H7 (cell line): ENCODE measurements at places on chromosomes 6 and 20. TPM values are rescaled to one million over a fixed set of nuclear protein-coding genes. Genes with fewer than 3 reads are reported as not detected.
A peak's percentile ranks its signal among the peaks of the same experiment; 100 is the strongest.

GRCh38 chr6:16756660-16757255 lies 4.5 kb downstream of the ATXN1 start:
- no peak for DNase-seq

GRCh38 chr6:20915626-20916025 lies 381.4 kb downstream of the CDKAL1 start:
- no peak for DNase-seq

- peak; percentile 68 for DNase-seq
Observed at GRCh38 chr20:34980543-34981233, 25.0 kb downstream of the MYH7B start.

DNA sequence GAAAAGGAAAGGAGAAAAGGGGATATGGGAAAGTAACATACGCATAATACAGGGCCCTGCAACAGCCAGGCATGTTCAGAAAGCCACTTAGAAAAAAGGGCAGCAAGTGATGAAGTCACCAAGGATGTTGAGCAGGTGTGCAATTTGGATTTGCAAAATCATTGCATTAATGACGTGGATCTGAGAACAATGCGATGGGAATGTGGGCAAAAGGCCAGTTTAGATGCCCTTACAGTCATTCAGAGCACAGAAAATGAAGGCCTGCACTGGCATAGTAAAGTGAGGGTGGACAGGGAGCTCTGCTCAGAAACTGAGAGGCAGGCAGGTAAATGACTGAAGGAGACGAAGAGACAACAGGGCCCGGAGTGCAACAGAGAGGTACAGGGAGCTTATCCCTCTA lies 123.7 kb upstream of the NHSL1 start:
- no peak for DNase-seq

DNA sequence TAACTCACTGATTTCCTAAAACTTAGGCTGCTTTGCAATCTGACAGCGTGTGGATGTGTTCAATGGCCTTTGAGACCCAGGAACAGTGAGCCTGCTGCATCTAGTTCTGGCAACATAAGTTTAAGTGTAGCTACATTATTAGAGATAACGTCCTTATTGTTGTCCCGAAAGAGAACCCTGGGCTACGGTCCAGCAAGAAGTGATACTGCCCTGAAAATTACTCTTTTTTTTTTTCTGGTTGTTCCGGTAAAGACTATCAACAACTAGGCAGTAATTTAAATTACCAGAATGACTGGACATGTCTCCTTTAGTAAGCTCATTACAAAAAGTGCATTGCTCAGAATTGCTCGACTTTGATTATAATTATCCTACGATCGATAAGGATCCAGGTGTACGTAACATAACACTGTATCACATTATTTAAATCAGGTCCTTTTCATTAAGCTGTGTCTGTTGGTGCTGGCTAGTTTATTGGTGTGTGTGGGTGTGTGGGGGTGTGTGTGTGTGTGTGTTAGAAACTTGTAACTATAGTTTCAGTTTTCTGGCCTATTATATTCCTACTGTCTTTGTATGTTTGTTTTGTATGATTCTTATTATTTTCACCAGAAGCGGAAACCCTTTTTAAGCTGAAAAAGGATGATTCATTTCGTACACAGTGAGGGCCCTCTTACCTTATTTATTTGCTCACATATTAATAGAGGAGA lies 3.0 kb downstream of the TSHZ2 start:
- DNase-seq = no peak

GRCh38 chr6:139338795-139339194 lies 35.7 kb downstream of the CITED2 start:
- no peak for DNase-seq

- DNase-seq = peak; percentile 61
Observed at GRCh38 chr6:6820641-6821238, 232.2 kb downstream of the LY86 start.

DNA sequence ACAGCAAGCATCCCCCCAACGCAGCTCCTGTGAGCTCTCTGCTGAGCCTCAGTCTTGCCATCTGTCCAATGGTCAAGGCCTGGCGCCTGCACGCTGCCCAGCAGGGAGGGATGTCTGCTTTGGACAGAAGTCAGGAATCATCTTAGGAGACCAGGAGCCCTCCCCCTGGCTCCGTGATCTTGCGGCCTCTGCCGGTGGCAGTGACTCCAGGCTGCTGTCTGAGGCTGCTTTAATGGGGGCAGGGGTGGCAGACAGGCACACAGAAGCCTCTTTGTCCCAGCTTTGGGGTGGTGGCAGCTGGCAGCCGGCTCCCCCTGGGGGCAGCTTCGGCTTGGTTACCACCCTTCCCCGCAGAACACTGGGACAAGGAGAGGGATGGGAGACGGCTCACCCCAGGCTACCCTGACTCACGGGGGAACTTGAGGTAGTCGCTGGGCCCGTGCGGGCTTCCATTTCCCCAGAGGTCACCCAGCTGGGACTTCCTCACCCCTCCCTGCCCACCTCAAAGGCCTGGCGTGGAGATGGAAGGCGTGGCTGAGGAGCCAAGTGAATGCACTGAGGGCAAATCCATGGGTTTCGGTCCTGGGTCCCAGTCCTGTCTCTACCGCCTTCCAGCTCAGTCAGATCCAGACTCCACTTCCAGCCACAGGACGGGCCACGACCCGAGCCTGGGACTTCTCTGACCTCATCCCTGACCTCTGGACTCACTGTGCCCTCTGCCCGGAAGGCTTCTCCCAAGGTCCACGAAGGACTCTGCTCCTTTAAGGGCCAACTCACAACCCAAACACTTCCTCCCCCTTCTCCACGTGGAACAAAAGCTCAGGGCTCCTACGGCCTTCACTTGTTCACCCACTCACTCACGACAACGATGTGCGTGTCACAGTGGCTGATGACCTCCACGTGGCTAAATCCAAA lies 14.8 kb downstream of the PEDS1 start:
- peak; percentile 75 for DNase-seq

- no peak for DNase-seq
Observed at GRCh38 chr6:111588366-111588765, 17.3 kb downstream of the TRAF3IP2 start.

DNA sequence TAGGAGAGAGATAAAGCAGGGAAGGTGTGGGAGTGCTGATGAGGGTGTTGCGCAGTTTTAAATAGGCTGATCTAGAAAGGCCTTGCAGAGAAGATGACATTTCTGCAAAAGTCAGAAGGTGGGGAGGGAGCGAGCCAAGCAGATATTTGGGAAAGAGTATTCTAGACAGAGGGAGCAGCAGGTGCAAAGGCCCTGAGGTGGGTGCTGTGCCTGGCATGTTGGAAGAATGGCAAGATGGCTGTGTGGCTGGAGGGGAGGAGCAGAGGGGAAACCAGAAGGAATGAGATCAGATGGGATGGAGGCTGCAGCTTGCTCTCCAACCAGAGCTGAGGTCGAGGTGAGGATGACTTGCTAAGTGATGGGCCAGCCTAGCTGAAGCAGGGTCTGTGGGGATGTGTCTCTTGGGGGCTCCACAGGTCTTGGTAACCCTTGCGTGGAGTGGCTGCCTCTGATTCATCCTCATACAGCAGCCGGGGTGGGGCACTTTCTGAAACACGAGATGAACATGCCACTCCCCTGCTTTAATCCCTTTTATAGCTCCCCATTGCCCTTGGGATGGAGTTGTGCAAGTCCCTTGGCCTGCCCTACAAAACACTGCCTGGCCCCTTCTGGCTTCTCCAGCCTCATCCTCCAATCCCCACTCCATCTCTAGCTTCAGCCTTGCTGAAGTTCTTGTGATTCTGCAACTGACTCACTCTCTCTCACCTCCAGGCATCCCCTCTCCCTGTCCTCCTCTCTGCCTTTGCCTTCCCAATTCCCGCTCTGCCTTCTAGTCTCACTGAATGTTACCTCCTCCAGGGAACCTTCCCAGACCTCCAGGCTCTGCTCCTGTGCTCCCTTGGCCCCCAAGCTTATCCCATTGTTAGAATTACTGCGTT lies 94.1 kb downstream of the CDH22 start:
- DNase-seq = peak; percentile 21

FAM83C gene
- not detected in 2 replicates for total RNA-seq

CYB5R4 gene
- total RNA-seq = 12.2 and 12.7 TPM in 2 replicates

DLL1 gene
- 3.4 and 7.3 TPM in 2 replicates for total RNA-seq

GPSM3 gene
- 21.2 and 26.8 TPM in 2 replicates for total RNA-seq

C6orf58 gene
- not detected in 2 replicates for total RNA-seq
